ENCODE measurements at places on chromosomes 11 and 22.

DNA sequence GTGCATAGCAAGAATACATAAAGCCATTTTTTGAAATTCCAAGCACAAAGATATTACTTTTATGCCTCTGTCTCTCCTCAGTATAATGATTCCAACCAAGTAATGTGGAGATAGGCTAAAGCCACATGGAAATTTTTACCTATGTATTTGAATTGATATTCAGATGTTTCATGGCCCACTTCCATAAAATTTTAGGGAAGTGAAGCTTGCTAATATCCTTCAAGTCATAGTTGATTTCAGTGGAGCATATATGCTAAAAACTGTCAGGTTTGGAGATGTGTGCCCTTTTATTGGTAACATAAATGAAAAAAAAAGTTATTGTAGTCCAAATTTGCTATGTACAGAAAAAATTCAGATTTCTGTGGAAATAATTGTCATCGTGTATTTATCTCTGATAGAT, 12.3 kb downstream of the MS4A4E start:
- no peak for DNase-seq

DNA sequence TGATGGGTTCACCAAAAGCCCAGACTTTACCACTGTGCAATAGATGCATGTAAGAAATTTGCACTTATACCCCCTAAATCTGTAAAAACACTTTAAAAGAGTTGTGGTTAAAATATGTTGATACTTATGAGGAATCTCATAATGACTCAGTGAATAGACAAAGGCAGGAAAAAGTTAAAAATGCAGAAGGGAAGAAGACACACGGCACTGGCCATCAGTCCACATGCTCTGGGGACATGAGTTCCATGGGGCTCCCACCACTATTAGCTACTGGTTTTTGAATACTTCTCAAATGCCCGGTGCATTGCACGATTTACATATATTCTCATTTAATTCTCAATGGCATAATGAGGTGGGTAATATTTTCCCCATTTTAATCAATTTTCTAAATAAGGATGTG, 59.3 kb upstream of the BLID start:
- no peak for DNase-seq

DNA sequence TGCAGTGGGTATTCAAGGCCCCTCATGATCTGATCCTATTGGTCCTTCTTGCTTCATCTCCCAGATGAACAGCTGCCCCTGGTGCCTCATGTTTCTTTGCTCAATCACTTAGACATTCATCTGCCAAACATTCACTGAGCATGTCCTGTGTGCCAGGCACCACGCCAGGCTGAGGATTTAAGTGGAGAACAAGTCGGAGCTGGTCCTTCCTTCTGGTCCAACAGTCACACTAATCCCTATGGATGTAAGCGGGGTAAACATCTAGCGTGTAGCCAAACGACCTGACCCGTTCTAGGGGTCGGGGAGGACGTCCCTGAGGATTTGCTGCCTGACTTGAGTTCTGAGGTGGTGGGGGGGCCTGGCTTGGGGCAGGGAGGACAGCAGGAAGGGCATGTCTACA, 21.9 kb downstream of the ZMAT5 start:
- peak; percentile 35 for DNase-seq

DNA sequence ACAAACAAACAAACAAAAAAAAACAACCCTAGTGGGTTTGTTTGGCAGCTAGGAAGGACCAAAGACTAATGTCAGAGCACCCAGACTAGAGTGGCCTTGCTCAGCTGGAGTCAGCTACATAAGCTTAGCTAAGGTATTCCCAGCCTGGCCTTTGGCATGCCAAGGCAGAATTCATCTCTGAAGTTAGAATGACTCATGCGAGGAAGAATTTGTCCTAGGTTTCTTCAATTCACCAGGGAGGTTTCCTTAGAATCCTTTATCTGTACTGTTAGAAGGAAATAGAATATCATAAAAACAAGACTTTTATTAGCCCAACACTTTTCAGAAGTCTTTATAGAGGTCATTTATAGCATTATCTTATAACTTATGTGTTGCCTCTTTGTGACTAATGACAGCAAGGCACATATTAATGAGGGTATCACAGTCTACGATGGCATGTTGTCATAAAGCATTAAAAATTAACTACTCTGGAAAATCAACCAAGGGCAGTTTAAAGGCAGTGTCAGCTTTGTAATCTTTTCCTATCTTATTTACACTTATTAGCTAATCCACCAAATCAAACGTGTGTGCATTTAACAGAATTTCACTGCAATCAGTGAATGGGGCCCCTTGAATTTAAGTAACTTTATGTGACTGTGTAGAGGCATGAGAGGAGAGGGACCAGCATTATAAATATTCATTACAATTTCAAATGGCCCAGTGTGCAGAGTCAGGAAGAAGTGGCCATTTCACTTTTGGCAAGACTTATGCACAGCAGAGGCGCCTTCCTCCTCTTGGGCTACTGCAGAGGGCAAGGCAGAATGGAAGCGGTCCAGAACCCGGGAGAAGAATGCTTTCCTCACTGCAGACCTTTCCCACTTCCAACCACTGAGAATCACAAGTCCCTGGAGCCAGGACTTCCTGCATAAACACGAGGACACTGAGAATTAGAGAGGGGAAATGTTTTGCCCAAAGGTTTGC, 36.3 kb downstream of the SLC5A1 start:
- no peak for DNase-seq

- no peak for DNase-seq
Measured at GRCh38 chr11:102831489-102832440, 11.6 kb downstream of the MMP3 start.

DNA sequence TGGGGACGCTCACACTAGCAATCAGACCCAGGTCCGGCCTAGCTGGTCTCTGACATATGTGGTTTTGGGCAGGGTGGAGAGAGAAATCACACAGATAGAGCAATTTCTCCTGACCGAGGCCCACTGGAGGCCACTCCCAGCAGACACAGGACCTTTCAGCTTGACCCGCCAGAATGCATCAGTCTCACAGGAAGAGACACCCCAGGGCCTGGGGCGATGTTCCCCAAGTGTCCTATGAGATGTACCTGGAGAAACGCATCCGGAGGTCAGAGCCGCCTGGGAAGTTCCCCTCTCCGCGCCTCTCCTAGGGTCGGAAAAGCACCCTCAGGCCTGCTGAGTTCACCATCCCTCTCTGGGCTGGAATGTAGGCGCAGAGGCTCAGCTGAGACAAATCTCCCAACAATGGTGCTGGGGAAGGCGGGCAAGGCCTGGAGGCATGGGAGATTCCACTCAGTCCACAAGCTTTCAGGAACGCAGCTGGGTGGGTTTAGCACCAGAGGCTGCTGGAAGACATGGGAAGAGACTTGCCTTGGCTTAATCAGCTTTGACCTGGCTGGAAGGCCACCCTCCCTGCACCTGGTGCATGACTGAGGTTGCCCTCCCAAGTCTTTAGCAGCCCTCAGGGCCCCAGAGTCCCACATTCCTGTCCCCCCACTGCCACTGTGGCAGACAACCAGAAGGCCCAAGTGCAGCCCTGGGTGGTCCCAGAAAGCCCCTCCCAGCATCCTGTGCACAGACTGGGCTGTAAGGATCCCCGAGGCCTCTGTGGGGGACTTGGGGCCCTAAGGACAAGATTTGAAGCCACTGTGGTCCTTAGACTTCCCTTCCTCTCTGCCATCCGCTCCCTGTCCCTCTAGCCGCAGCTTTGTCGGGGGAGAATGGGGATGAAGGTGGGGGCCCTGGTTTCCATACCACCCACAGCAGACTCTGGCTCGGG, 57.5 kb downstream of the RTL6 start:
- DNase-seq: no peak

DNA sequence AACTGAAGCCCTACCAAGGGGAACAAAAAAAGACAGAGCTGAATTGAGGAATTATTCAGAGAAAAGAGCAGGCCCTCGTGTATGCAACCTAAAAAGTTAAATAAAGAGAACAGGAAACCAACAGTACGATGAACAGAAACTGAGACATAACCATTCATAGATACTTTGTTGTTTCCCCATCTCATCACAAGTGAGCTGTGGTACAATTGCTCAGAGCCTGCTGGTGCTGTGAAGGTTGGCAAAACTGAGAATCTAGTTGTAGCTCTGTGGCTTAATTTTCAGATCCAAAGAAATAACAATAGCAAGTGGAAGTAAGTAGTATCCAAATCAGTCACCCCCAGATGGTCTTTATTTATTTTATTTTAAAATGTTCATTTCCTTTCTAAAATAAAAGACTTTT, 37.7 kb upstream of the BLID start:
- peak; percentile 56 for DNase-seq

DNA sequence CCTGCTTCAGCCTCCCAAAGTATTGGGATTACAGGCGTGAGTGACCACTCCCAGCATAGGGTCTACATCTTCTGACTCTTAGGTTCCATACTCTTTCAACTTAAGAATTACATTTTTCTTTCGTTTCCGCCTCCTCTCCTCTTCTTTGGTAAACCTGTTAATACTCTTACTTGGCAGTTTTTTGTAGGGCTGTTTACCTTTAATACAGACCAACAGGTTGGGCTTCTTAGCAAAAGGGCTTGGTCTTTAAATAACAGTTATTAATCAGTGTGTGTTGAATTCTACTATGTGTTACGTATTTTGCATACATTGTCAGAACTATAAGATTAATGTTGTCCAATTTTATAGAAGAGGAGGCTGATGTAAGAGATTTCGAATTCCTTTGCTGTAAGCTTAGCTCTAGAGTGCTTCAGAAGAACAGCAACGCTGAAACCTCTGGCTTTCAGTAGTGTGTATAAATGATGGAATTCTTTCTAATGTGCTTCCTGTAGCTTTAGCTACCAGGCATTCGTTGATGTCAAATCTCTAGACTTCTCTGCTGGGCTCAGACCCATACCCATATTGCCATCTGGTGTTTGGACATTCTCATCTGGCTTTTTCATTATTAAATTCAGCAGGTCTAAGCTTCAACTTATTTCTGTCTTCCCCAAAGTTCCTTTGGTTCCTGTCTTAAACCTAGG, 3.1 kb downstream of the FDX1 start:
- peak; percentile 6 for DNase-seq

GRCh38 chr11:15671216-15671615, 556.5 kb downstream of the INSC start:
- no peak for DNase-seq

Measured in midbrain (tissue), 1 donor.